ENCODE measurements at places on chromosomes 7 and 10.

DNA sequence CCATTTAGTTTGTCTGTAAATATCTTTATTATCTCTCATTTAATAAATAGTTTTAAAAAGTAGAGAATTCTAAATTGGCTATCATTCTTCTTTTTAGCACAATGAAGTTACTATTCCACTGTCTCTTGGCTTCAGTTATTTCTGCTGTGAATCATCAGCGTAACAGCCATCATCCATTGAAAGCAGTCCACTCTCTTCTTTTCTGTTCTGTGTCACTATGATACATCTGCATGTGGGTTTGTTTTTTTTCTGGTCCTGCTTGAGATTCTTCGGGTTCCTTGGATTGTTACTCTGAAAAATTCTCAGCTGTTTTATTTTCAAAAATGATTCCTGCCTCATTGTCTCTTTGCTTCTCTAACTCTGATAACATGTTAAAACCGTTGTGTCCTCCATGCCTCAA lies 52.5 kb downstream of the CSGALNACT2 start:
- DNase-seq: no peak

GRCh38 chr10:95860166-95860940 lies 47.4 kb upstream of the CC2D2B start:
- no peak for DNase-seq

- DNase-seq: no peak
These were observed 7.8 kb downstream of the TES start for GRCh38 chr7:116218051-116218645.

DNA sequence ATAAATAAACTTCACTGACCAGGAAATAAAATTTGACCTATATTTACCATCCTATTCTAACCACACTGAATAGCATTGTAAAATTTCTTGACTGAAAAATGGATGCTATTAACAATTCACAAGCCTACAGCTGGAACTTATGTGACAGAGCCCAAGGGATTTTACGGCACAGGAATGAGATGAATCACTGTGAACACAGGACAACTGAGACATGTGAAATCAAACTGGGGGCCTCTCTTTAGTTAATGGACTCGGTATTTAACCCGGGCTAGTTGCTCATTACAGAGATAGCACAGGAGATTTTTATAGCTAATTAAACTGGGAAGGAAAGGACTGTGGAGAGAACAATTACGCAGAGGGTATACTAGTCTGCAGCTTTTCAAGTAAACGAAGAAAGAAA lies 100.6 kb downstream of the MICU1 start:
- DNase-seq: no peak

GRCh38 chr7:34575006-34575405 lies 83.0 kb upstream of the NPSR1 start:
- DNase-seq: no peak

DNA sequence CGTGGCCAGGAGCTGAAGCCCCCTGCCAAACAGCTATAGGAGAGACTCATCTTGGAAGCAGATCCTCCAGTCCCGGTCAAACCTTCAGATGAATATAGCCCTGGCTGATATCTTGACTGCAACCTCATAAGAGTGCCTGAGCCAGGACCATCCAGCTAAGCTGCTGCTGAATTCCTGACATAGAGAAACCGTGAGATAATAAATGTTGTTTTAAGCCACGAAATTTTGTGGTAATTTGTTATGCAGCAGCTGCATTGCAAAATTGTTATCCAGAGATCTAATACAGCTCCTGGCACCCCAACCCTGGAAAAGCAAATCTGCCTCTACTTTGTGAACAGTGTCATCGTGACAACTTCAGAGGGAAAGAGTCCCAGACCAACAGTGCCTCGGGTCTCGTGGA lies 119.9 kb downstream of the CREB5 start:
- DNase-seq: no peak

GRCh38 chr10:79026341-79026761 lies 42.4 kb upstream of the ZMIZ1 start:
- DNase-seq: no peak

- DNase-seq: no peak
These were observed 1.3 kb downstream of the SAP25 start for GRCh38 chr7:100572281-100572948.

DNA sequence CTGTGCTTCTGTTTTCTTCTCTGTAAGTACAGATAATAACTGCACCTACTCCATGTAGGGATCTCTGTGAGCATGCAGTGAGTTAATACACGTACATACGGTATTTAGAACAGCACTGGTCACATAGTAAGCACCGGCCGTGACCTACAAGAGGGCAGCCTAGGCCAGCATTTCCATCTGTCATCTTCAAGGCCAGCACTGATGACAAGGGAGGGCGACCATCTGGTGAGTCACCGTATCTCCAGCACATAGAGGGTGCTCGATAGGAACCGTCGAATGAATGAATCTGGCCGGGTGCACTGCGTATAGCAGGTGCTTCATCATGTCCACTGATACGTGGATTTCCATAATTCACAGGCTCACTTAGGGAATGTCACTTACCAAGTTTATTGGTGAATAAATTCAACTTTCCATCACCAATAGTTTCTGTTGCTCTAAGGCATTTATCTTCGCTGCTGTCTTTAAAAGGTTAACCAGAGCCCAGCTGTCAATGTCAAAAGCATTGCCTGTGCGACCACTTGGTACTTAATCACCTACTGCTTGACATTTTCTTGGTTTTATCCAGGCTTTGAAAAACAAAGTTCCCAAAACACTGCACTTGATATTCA lies 8.3 kb downstream of the NOD1 start:
- DNase-seq: no peak

DNA sequence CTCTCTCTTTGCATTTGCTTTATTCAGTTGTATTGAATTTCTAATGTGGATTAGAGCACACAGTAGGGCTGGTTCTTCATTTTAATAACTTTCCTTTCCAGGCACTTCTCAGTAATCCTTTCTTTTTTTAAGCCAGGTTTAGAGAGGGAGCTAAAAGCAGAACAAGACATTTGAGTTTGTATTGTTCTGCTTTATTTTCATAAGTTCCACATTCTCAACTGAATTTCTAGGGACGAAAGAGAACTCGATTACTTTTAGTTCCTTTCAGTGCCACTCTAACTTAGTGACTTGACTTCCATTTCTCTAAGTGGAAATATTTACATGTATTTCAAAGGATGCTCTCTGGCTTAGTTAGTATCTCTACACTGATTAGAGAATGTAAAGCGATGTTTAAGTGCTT lies 145.6 kb downstream of the EXOC4 start:
- DNase-seq: no peak

GRCh38 chr7:16637379-16637778 lies 8.2 kb downstream of the ANKMY2 start:
- DNase-seq: no peak

DNA sequence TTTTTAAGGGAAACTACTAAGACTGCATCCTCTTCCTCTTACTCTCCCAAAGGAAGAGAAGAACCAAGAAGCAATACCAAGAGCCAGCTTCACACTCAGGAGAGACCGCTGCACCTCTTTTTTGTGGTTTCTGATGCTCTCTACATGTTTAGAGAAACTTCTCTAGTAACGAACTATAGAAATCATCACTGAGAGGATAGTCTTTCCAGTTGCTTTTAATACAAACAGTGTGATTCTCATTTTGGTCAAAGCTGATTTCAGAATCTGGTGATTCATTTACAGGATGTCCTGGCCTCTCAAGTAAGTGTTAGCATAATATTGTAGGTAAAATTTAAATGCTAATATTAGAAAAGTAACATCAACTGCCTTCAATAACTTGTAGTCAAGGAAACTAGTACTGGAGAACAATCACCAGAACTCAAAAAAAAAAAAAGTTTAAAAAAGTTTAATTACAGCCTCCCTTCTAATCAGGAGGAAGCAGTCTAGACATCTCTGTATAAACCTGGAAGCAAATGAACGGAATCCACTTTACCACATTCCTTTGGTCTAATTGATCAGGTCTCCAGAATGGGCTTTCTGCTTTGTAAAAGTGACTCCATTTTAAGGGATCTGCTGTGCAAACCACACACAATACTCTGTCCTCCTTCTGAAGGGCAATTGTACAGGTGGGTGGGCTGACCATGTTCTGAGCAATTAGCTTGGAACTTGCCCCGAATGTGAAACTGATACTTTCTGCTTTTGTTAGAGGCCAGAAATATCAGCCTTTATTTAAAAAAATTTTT lies 3.0 kb downstream of the LAMB1 start:
- no peak for DNase-seq

- DNase-seq: no peak
These were observed 35.4 kb upstream of the MKLN1 start for GRCh38 chr7:131292141-131292905.

DNA sequence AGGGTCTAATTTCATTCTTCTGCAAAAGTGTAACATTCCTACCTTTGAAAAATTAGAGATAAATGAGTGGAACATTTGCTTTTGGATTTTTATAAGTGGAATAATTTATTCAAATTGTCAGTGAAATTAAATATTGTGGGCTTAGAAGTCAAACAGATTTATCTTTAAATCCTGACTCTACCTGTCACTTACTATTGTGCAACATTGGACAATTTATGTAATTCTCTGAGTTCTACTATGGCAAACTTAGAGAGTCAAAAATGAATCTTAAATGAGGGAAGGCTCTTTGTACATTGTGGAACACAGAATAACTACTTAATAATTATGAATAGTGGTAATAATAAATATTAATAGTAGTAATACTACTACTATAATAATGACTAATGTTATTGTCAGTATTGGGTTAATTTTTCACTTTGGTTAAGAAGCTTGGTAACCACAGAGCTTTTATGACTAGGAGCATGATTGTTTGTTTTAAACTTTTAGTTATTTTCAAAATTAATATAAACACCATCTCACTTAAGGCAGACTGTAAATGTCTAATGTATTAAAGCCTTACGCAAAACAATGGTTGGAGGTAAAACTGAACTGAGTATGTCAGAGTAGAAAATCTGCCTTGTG lies 70.0 kb downstream of the PRKG1 start:
- DNase-seq: no peak

DNA sequence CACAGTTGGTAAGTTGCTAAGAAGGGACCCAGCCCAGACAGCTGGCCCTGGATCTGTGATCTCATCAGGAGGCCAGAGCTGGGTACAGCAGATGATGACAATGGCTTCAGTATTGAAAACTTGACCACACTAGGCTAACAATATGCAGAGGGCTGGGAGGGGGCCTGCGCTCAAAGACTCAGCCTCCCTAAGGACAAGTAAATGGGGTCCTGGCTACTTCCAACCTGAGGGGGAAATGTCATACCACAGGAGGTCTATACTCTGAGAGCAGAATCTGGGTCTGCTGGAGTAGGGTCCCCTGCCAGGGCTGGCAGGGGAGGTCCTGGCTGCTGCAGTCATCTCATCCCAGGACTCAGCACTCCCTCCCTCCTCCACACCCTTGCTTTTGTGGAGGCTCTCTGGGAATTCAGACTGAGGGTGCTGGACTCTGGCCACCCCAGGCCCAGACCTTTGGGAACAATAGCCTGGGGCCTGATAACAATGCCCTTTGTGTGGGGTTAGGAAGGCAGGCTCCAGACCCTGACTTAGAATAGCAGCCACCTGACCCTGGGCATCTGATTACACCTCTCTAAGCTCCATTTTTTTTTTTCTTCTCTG lies 1.4 kb downstream of the FXYD4 start:
- no peak for DNase-seq

DNA sequence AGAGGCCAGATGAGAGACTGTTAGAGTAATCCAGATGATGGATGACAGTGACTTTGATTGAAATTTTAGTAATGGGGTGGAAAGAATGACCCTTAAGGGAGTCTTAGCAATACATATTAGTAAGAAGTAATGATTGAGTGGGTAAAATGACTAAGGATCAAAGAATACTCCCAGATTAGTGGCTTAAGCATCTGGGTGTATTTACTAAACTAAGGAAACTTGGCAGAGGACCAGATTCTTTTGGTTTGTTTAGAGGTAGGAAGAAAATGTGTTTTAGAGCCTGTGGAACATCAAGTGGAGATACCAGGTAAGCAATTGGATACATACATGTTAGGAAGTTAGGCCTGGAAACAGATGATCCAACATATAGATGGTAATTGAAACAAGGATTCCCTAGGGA lies 58.8 kb upstream of the ADRA2A start:
- DNase-seq: no peak

- DNase-seq: peak; percentile 92
These were observed 469 bp downstream of the PPP3CB start for GRCh38 chr10:73495226-73495883.

- DNase-seq: no peak
These were observed 4.2 kb downstream of the AUTS2 start for GRCh38 chr7:69602522-69602921.

GRCh38 chr10:101695404-101695890 lies 477 bp upstream of the FBXW4 start:
- DNase-seq: no peak

- DNase-seq: peak; percentile 8
These were observed 753.8 kb downstream of the GRID1 start for GRCh38 chr10:85612833-85613232.

DNA sequence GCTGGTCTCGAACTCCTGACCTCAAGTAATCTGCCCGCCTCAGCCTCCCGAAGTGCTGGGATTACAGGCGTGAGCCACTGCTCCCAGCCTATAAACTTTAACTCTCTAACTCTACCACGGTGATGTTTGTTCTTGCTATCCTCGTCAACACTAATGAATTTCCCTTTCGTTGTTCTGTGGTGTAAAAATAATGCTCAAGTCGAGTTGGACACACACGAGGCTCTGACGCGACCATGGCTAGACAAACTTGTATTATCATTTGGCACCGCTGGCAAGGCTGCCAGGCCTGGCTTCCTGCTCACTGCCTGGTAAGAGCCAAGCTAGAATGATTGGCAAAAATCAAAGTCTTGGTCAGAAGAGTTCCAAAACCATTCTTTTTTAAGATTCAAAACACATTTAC lies 167.0 kb upstream of the KLF6 start:
- no peak for DNase-seq

DNA sequence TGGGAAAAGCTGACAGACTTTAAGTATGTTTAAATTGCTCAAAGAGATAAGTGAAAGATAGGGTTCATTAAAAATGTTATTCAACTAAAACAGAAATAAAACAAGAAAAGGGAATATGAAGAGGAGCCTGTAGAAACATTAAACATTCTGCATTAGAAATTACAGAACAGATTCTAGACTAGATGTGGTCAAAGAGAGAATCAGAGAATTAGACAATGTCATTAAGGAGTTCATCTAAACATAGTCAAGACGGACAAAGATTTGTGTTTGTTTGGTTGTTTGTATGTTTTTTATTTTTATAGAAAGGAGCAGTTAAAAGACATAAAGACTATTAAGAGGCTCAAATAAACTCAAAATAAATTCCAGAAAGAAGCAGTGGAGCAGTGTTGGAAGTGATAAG lies 80.0 kb downstream of the NKX6-2 start:
- DNase-seq: no peak

DNA sequence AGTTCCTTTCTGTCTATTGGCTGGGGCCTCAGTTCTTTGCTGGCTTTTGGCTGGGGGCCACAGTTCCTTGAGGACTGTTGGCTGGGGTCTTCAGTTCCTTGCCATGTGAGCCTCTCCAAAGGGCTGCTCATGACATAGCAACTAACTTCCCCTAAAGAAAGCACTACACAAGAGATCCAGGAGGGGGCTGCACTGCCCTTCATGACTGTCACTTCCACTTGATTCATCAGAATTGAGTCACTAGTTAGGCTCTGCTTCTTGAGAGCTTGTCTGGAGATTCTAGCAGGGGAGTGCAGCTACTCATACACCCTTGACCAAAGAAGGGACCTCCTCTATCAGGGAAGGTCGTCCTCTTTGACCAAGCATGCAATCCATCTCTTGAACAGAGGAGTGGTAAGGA lies 38.0 kb upstream of the MKX start:
- DNase-seq: no peak
